ENCODE measurements at places on chromosomes 12 and 14.

- no peak for DNase-seq
Measured at GRCh38 chr12:46743456-46743855, 82.3 kb downstream of the SLC38A4 start.

DNA sequence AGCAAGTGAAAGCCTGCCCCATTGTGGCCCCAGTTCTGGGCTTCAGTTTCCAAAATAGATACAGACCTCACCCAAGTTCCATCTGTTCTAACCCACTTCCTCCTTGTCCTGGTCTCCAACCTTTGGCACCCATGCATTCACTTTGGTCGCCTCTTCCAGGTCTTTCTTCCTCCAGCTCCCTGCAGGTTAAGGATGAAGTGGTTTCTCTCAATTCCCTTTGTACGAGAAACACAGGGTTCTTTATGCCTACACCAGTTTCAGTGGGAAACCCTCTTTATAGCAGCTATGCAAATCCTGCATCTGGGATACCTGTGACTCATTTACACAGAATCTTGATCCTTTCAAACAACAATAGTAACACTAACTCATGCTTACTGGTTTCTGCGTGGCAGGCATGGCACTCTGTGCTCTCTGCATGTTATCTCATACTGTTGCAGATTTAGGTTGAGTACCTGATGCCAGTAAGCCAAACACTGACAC, 110.6 kb upstream of the AMIGO2 start:
- no peak for DNase-seq

GRCh38 chr12:131276501-131277185, 322.9 kb downstream of the ADGRD1 start:
- DNase-seq, result no peak

DNA sequence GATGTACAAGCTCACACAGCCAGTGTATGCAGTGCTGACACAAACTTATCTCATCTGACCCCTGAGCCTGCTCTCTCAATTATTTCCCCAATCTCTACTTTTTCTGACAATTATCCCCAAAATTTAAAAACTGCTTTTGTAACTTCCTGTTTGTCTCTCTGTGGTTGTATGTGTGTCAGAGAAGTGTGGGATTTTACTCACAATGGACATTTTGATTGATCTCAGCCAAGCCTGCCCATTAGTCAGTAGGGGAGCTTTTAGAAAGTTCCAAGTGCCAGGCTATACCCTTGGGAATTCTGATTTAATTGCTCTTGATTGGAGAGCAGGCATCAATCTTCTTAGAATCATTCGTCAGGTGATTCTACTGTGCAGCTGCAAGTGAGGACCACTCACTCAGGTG, 64.9 kb upstream of the LMNTD1 start:
- no peak for DNase-seq

GRCh38 chr14:58239244-58240195, 5.1 kb upstream of the PSMA3 start:
- peak; percentile 82 for DNase-seq

GRCh38 chr12:69935651-69936100, 110.6 kb downstream of the MYRFL start:
- DNase-seq, result no peak

DNA sequence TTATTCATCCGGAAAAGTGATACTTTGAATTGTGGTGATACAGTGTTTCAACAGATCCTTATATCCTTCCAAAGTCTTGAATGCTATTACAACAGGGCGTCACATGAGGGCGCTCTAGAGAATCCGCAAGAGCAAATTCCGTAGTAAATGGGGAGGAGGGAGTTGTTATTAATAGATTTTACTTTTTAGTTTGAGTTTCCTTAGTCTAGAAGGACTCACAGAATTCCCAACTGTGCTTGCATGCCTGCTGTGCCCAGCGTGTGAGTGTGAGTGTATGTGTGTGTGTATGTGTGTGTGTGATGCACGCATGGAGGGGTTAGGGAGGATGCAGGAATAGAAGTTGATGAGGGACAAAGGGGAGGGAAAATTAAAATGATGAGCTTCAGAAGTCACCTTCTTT, 375.3 kb downstream of the C12orf75 start:
- no peak for DNase-seq

GRCh38 chr14:26896447-26896846, 298.6 kb upstream of the NOVA1 start:
- DNase-seq, result no peak

- DNase-seq, result no peak
Measured at GRCh38 chr12:50715174-50715573, 48.7 kb upstream of the ATF1 start.

- no peak for DNase-seq
Measured at GRCh38 chr12:13099066-13099843, 4.2 kb downstream of the GSG1 start.

Data from central memory CD4-positive, alpha-beta T cell (primary cell).